ENCODE measurements at places on chromosomes 16 and 17.

- DNase-seq: no peak
Measured at GRCh38 chr16:89287777-89288576, 70.5 kb downstream of the ZNF778 start.

GRCh38 chr17:62084585-62084984, 19.5 kb upstream of the MED13 start:
- DNase-seq: no peak

DNA sequence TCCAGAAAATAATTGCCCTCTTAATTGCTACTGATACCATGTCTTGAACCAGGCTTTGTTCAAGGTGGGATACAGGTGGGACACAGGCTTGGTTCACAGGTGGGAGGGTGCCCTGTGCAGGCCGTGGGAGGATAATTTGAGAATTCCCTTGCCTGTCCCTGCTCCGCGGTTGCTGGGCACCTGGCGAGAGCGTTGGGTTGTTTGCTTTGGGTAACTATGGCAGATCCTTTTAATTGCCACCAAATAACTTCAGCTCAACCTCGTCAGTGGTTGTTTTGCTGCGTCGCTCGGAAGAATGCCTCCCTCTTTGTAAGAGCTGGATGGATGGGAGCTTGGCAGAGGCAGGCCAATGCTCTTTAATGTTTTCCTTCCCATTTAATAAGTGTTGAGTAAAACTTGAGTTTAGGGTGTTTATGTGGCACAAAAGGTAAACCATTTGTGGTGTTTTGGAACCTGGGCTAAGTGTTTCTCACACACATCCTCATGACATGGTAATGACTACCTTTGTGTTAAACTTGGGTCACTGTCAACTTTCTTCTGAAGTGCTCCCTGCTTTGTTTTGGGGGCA, 202.5 kb downstream of the MSI2 start:
- DNase-seq: no peak

DNA sequence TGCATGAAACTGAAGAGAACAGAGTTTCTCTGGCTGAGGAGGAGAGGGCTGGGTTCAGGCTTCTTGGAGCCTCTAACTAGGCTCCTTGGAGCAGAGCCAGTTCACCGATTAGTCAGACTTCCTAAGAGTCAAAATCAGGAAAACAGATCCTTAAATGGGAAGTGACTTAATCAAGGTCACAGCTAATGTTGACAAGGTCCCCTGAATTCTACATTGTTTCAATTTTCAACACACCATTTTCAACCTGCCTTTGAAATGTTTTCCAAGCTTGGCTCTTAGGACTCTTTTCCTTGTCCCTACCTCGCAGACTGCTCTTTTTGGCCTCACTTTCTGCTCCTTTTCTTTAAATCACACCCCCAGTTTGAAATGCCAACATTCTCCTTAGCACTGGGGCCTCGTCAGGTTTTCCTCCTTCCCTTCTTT, 16.3 kb downstream of the MYL4 start:
- DNase-seq: no peak

- DNase-seq: no peak
Measured at GRCh38 chr17:68054296-68054900, 18.9 kb downstream of the KPNA2 start.

DNA sequence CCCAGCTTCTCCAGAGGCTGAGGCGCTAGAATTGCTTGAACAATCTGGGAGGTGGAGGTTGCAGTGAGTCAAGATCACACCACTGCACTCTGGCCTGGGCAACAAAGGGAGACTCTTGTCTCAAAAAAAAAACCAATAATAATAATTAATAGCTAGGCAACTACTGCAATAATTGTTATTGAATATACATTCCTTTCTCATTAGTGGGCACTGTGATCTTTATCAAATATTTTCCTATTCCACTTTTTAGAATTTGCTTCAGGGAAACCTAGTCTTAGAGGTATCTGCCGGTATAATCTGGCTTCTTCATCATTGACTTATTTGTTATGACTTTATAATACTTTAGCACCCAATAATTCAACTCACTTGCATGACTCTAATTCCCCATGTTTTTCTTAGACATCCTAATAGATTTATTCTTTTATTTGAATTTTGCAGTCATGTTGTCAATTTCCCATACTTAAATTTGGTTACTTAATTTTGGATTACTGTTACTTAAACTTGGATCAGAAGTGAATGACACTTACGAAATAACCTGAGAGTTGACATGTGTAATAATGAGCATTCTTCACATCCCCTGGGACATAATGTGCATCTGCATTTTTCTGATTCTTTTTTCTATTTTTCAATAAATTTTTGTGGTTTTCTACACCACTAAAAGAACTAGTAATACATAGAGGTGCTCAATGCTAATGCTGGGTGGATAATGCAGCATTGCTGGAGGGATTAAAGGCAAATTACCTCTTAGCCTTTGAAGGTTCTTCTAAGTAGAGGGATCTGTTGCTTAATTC, 25.0 kb upstream of the KCNJ16 start:
- DNase-seq: no peak

DNA sequence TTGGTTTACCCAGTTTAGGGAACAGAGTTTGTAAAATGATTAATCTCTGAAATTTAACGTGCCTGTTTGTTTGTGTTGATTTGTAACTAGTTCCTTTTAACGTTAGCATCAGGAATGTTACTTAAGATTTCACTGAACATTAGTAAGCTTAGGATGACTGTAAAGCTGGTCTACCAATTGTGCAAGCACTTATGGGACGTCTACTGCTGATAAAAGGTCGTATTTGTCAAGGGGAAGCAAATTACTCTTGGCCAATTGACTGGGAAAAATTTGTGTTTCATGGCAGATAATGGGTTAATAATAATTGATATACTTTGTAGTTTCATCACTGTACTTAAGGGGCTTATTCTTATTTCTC, 11.8 kb downstream of the METTL9 start:
- no peak for DNase-seq

DNA sequence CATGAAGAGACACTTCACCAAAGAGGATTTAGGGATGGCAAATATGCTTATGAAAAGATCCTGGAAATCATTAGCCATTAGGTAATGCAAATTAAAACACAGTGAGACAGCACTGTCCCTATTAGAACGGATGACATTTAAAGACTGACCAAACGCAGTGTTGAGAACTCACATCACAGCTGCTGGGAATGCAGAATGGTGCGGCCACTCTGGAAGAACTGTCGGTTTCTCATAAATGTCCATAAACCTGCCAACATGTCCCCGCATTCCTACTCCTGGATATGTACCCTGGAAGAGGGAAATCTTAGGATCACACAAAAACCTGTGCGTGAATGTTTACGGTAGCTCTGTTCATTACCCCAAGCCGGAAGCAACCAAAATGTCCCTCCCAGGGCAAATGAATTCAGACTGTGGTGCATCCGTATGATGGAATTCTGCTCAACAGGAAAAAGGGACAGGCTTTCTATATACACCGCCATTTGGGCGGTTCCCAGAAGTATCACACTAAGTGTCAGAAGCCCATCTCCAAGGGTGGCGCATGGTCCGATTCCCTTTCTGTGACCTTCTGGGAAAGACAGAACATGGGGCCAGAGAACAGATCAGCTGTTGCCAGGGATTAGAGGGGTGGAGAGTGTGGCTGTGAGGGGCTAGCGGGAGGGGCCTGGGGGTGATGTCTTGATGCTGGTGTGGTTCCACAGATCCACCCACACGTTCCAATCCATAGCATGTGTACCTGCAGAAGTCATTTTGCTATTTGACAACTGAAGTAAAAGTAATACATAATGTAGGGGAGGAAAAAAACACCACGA, 197.2 kb upstream of the CHMP6 start:
- no peak for DNase-seq

- no peak for DNase-seq
Measured at GRCh38 chr17:42251115-42251514, 25.1 kb downstream of the STAT5B start.

DNA sequence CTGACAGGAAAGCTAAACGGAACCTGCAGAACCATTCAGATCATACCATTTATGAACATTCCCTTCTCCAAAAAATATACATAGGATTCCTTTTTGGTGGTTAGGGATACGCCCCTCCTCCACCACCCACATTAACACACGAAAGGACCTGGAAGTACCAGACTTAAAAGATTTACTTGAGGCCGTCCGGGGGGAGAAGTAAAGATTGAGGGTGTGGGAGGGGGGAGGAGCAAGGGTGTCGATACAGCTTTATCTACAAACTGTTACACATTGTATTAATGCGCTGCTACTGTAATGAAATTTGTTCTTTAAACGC, 537 bp downstream of the PALB2 start:
- DNase-seq: peak; percentile 20

GRCh38 chr16:27080895-27081294, 14.2 kb downstream of the C16orf82 start:
- DNase-seq: no peak

DNA sequence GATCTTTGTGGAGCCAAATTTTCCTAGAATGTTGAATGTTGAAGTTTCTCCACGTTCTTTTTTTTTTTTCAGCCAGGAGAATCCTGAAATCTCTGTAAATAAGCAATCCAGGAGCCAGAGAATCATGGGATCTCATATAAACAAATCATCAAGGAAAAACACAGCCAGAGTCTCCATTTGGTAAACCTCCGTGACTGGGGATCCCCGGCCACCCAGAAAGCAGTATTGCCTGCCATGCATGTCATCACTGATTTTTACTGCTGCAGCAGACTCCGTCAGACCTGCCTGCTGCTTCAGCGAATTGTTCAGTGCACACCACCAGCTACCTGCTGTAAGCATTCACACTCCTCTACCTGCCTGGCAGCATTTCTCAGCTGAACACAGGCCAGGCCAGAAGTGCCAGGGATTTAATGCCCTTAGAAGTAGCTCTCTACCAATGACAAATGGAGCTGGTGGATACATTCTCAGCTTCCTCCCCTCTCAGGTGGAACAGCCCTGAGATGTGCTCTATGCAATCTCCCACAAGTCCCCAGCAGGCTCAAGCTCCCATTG, 158.6 kb downstream of the CYLD start:
- DNase-seq: no peak
